Activated T-helper 1 cell treated with anti-CD3 and anti-CD28 coated beads, Interleukin-12 subunit alpha, Interleukin-12 subunit beta, Interleukin-2, Interleukin-4 antibody, amounts not matched to agents 30 ng/mL and 10 ng/mL and 1 ng/mL, durations not matched to agents 14 hours and 24 hours and 36 hours (primary cell): ENCODE measurements at places on chromosomes 2 and 18.
A peak's percentile ranks its signal among the peaks of the same experiment; 100 is the strongest.

DNA sequence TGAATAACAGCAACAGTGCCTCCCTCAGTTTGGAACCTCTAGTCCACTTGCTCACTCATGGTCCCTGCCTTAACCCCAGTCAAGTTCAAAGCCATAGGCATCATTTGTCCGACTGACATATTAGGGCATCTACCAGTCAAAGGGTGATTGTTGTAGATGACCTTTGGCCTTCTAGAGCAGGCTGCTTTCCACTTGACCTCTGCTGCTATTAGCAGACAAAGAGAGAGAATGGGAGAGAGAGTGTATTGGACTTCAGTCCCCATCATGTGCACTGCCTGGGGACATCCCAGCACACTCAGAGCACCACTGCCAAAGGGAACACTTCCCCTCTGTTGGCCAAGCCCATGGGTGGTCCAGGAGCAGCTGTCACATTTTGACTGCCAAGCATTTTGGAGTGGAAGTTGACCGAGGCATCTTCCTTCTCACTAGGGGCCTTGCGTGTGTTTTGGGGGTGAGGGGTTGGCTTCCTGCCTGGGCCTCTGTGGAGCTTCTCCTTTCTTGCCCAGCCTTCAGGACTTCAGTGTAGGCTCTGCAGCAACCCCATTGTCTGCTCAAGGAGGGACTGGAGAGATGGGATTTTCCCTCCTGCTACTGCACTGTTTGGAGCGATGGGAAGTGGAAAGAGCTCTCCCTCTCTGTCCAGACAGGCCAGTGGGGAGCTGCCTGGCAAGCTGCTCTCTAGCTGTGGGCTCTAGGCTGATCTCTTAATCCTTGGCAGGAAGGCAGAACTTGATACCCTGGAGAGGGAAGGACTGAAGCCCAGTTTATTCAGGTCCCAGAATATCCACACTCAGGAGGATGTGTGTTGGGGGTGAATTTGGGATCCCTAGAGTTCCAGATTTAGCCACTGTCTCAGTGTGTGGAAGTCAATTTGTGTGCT, 68.1 kb downstream of the TMEM247 start:
- no peak for DNase-seq

- DNase-seq, result no peak
Observed at GRCh38 chr2:121031568-121032340, 253.2 kb downstream of the TFCP2L1 start.

- no peak for DNase-seq
Observed at GRCh38 chr2:81739966-81740365, 1435.4 kb upstream of the LRRTM1 start.

DNA sequence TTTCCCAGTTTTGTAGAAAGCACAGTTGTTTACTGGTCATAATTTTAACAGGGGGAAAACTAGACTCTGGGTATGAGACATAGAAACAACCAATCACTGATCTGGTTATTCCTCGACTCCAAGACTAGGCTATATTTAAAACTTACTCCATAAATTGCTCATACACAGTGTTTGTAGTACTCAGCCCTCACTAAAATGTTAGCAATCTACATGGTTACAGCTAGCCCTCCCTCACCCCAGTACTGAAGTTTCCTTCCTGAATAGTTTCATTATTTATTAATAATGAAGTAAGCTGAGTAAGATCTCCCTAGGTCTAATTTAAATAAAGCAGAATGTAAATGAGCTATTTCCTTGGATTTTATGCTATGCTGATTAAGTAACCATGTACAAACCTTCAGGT, 275.1 kb downstream of the CDH20 start:
- no peak for DNase-seq

GRCh38 chr2:175884697-175885393, 117.2 kb downstream of the LNPK start:
- no peak for DNase-seq

- DNase-seq, result no peak
Observed at GRCh38 chr2:170155723-170156253, 22.2 kb upstream of the MYO3B start.

DNA sequence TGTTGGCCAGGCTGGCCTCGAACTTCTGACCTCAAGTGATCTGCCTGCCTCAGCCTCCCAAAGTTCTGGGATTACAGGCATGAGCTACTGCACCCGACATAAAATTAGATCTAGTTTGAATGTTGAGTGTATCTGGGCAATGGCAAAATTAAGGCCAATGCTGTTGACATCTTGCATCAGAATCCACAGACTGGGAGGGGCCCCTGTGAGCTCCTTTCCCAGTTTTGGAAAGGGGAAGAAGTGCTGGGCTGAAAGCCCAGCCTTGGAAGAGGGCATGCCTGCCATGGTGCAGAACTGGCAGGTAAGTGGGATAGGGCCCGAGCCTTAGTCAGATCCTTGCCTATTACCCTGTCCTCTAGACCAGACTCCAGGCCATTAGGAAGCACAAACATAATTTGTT, 4.5 kb upstream of the MYOM1 start:
- no peak for DNase-seq

DNA sequence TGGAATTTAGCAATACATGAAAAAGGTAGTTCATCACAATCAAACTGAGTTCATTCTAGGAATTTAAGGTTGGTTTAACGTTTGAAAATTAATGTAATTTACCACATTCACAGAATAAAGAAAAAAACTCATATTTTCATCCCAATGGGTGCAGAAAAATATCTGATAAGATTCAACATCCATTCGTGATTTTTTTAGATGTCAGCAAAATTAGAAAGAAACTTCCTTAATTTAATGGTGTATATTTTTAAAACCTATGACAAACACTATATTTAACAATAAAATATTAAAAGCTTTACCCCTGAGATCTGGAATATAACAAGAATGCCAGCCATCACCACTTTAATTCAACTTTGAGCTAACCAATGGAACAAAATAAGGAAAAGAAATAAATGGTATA, 208.7 kb upstream of the CHAC2 start:
- DNase-seq, result no peak

DNA sequence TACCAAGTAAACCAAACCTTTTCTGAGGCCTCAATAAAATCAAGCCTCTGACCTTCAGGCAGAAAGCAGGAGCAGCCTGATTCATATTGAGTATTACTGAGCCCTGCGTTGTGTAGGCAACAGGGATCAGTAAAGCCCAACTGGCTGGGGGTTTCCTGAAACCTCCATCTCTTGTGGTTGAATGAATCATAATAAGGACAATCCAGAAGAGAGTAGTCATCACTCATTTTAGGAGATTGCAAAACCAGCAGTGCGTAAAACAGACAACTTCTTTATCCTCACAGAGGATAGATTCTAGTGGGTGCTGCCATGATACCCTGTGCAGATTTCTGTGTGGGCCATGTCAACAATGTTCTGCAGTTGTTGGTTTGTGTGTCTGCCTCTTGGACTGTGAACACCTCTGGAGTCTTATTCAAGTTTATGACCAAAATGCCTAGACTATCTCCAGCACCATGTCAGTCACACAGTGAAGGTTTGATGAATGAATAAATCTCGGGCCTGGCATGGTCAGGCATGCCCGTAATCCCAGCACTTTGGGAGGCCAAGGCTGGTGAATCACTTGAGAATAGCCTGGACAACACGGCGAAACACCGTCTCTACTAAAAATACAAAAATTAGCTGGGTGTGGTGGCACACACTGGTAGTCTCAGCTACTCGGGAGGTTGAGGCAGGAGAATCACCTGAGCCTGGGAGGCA, 51.8 kb upstream of the RAB27B start:
- peak; percentile 14 for DNase-seq

- DNase-seq, result no peak
Observed at GRCh38 chr2:31038385-31038784, 99.9 kb downstream of the GALNT14 start.

DNA sequence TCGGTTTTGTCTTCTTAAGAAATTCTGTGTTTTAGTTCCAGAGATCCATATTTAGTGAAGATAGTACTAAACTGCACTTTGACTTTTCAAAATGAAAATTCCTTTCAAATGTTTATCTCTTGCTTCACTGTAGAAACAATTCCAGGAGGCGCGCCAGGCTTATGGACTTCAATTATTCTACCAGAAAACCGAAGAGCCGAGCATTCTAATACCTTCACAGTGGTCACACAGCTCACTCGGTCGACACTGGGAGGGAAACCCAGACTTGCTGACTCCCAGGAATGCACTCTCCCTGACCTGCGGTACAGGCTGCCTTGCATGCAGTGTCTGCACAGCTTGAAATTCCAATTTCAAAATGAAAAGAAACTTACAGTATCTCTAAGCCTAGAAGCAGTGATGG, 119.9 kb upstream of the PIEZO2 start:
- DNase-seq, result no peak

DNA sequence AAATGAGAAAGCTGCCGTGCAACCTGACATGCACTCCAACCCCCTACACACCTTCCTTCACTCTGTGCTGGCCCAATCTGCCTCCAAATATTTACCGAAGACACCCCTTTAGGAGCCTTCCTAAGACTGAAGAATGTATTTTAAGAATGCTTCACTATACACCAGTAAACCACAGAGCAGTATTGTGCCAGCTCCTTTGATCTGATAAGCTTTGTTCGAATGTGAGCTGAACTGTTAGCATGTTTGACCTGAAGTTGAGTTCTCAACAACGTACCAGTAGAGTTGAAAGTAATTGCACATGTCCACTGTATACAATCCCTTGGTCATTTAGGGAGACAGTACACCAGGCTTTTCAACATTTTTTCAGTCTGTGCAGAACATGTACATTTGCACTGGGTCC, 259.2 kb downstream of the TGIF1 start:
- no peak for DNase-seq

- DNase-seq, result no peak
Observed at GRCh38 chr2:225207043-225207442, 164.8 kb upstream of the DOCK10 start.

DNA sequence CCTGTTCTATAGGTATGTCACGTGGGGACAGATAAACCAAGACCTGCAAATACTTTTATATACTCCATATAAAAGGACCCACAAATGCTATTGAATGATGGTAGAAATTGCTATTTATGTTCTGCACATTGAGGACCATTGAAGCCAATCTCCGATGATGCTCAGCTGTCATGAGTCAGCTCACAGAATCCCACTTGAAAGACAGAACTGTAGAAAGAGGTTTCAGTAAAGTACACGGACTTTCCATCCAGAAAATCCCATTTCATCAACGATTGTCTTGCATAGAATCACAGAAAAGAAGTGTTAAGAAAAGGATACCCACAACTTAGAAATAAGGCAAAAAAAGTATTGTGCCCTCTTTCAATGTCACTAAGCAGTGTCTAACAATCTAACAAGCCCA, 169.0 kb upstream of the COPS8 start:
- DNase-seq, result no peak

DNA sequence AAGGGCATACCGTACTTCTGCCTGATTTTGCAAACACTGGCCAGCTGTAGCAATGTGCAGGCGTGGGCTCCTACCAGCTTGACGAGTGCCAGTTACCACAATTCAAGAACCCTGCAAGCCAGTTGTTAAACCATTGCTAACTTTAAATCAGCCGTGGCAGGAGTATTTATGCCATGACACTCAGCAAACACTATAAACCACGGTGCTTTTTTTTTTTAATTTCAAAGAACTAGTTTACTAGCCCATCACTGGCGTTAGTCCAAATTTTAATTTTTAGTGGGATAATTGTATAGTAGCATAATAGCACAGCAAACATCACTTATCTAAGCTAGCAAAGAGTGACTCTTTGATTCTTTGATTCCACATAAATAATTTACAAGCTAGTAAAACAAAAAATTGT, 111.1 kb downstream of the COL4A4 start:
- no peak for DNase-seq

GRCh38 chr2:128628996-128629395, 310.3 kb upstream of the HS6ST1 start:
- DNase-seq, result no peak

DNA sequence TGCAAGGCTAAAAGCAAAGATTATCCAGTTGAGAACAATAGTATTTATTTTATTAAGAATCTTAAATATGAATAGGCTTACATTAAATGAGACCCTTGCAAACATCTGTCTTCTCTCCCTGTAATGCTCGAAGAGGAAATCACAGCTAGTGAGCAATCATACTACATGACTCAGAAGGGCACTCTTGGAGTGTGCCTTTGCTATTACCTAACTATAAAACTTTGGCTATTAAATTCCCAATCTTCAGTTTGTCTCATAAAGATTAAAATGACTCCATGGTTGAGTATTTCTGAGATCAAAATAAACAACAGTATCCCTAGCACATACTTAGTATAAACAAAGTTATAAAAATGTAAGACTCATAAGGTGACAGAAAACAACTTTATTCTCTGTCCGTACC, 296.9 kb downstream of the KCNJ3 start:
- DNase-seq, result no peak

DNA sequence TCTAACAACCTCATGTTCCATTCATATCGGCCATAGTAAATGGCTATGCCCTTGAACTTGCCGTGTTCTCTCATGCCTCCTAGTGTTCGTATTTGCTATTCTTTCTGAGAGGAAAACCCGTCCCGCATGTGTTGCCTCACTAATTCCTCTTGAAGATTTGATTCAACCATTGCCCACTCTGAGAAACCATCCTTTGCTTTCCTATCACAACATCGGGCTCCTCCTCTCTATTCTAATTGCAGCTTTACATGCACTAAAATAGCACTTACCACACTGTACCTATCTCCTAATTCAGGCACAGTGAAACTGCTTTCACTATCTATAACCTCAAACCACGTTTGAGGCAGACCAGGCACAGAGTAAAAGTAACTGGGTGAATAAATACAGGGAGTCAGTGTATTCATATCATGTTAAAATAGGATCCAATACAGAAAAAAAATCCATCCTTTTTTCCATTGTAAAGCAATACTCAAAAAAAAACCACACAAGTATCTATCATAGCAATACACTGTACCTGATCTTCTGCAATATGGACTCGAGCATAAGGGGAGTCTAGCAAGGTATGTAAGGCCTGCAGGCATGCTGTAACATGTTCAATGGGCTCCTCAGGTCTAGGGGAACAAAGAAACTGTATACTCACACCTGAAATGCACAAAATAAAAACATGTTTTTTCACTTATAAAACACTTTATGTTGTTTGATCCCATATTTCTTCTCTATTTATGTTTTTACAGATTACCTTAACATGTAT, 39.0 kb upstream of the STRN start:
- peak; percentile 5 for DNase-seq

GRCh38 chr2:71962911-71963694, 184.6 kb downstream of the CYP26B1 start:
- DNase-seq, result no peak

DNA sequence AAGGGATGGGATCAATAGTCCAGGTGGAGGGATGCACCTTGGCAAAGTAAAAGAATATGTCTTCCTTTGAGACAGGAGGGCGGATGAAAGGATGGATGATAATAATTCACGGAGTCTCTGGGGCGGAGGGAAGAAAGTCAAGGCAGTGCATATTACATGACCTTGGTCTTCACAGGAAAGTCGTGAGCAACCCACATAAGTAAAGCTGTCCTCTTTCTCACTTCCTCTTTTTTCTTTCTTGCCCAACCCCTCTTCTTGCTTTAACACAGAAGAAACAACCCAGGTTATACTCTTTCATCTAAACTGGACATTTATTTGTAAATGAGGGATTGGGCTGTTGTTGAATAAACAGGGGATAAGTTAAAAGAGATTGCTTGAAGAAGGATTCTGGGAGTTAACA, 168.7 kb upstream of the SKOR2 start:
- no peak for DNase-seq
